Stimulated activated CD8-positive, alpha-beta memory T cell treated with anti-CD3 and anti-CD28 coated beads, Interleukin-7, amount 100 ng/mL, for 1 hour (primary cell): ENCODE measurements at places on chromosomes 3 and 15.
A peak's percentile ranks its signal among the peaks of the same experiment; 100 is the strongest.

DNA sequence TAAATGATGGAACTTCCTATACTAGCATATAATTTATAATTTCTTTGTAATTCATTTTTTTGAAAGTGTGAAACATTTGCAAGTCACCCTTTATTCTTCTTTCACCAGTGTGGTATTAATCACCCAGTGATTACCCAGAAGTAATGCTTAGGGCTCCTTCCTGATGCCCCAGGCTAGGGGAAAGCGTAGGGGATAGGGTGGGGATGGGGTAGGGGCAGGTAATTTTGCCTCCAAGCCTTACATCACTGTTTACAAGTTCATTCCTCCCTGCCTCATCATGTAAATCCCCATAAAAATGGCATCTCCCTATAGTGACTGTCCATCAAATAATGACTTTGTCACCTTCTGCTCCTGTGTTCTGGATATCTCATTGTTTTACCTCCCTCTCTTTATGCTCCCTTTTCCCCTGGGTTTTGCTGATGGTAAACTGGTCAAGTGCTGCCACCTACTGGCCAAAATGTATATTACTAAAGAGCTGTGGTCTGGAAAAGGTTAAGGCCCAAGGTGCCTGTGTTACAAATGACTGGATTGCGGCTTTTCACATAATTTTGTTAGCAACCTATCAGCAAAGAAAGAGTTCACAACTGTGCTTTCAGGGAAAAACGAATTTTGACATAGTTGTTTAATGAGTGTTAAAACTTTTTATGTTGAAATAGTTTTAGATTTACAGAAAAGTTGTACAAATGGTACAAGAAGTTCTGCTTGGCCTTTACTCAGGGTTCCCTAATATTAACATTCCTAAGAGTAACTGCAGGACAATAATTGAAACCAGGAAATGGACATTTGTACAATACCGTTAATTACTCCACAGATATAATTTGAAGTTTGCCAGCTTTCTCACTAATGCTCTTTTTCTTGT, 54.7 kb downstream of the ONECUT1 start:
- peak; percentile 35 for DNase-seq

GRCh38 chr15:76006136-76006778, 6.0 kb downstream of the NRG4 start:
- no peak for DNase-seq

DNA sequence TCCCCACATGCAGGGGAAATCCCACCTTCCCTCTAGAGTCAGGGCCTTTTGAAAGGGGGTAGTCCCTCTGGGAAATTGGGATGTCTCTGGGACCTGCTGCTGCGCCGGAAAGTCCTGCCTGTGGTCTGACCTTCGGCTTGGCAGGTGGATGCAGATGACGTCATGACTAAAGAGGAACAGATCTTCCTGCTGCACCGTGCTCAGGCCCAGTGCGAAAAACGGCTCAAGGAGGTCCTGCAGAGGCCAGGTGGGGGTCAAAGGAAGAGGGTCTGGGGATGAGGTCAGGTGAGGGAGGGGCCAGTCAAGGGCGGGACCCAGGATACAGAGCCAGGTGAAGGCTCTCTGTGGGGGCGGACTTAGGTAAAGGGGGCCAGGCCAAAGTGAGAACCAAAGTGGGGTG, 16.2 kb downstream of the PTH1R start:
- no peak for DNase-seq

DNA sequence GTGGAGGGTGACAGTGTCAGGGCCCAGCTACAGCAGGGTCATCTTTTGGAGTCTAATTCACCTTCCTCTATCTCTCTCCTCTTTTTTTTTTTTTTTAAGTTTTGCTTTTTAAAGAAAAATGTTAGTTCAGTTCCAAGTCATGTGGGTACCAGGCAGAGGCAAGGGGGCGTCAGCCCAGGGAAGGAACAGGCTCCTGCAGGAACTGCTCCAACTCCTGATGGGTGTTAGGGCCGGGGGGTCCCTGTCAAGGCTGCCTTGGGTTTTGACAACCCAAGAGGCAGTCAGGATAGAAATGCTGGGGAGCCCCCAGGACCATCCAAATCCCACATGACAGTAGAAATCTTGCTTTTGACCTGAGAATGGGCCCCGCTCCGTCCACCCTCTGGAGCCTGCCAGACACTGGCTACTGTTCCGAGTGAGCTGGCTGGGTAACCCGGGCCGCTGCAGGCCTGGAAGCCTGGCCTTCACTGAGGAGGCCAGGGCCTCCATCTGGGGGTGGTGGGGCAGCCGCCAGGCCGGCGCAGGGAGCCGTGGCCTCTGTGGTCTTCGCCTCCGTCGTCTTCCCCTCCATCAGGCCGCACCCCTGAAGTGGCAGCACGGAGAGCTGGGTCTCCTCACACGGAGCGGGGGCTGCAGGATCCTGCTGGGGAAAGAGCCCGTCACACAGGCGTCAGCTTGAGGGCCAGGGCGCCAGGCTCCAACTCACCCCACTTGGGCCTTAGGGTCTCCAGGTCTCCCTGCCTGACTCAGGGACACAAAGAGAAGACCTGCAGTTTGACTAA, 24.2 kb downstream of the RNU5B-1 start:
- no peak for DNase-seq

DNA sequence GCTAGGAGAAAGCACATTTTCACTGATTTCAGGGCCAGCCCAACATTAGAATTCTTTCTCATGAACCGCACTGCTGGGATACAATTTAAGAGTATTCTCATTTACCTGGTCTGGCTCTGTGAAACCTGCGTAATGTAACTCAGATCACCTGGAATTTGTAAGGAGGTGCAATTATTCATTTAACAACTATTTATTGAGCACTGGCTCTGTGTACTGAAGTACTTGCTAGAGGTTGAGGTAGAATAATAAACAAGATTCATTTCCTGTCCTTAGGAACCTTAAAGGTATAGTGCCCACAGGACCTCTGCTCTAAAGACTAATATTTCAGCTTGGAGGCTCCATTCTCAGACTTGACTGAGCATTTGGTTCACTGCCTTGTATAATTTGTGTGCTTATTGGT, 242.2 kb upstream of the ZPLD1 start:
- DNase-seq, result no peak

- no peak for DNase-seq
Measured at GRCh38 chr15:42908538-42908937, 12.0 kb downstream of the TTBK2 start.

DNA sequence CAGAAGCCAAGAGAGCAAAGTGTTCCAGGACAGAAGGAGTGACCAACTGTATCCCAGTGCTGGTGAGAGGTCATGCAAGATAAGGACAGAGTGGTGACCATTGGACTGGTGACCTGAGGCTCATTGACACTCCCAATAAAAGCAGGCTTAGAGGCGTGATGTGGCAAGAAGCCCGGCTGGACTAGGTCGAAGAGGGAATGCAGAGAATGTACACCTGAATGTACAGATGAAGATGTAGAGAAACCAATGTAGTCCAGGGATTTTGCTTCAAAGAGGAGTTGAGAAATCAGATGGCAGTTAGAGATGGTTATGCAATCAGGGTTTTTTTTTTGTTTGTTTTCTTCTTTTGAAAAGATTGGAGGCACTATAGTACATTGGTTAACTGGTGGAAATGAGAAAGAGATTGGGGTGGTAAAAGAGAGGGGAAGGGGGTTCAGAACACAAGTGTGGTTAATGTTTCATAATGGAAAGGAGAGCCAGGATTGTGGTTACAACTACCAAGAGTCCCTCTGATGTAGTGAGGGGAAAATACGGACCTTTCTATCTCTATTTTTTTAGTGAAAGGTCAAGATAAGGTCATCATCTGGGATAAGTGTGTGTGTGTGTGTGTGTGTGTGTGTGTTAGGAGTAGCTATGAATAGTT, 23.3 kb downstream of the ST3GAL6 start:
- no peak for DNase-seq

- no peak for DNase-seq
Measured at GRCh38 chr3:184186184-184186901, at the start of gene ABCF3. ABCF3 (plus strand) TSS chr3:184186199; CDS start chr3:184186208, 9 bp downstream.

DNA sequence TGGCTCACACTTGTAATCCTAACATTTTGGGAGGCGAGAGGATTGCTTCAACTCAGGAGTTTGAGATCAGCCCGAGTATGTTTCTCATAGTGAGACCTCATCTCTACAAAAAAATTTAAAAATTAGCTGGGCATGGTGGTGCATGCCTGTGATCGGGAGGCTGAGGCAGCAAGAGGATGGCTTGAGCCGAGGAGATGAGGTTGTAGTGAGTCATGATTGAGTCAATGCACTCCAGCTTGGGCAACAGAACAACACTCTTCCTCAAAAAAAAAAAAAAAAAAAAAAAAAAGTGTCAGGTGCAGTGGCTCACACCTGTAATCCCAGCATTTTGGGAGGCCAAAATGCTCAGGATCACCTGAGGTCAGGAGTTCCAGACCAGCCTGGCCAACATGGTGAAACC, 2.4 kb downstream of the RPL39L start:
- DNase-seq, result no peak

GRCh38 chr3:195388380-195388779, 54.4 kb downstream of the ACAP2 start:
- no peak for DNase-seq

DNA sequence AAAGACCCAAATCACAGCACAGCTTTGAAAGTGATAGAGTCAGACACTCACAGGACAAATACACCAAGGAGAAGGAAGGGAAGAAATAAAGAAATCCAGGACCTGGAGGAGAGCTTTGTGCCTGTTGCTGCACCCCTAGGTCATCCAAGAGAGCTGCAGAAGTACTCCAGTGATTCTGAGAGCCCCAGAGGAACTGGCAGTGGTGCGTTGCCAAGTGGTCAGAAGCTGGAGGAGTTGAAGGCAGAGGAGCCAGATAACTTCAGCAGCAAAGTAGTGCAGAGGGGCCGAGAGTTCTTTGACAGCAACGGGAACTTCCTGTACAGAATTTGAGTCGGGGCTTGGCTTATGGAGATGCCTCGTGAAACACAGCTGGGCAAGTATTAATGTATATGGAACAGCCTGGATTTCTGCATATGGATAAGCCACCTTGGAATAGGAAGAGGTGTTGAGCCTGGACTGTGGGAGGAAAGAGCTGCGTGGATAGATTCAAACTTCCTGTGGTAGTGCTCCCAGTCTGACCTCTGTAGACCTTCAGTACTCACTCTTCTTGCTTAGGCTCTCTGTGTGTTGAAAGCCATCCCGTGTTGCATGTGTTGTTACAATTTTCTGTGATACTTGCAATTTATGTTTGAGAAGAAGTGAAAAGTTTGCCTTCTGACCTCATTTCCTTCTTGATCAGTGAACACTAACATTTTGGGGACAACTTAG, 6.1 kb downstream of the NGRN start:
- no peak for DNase-seq

DNA sequence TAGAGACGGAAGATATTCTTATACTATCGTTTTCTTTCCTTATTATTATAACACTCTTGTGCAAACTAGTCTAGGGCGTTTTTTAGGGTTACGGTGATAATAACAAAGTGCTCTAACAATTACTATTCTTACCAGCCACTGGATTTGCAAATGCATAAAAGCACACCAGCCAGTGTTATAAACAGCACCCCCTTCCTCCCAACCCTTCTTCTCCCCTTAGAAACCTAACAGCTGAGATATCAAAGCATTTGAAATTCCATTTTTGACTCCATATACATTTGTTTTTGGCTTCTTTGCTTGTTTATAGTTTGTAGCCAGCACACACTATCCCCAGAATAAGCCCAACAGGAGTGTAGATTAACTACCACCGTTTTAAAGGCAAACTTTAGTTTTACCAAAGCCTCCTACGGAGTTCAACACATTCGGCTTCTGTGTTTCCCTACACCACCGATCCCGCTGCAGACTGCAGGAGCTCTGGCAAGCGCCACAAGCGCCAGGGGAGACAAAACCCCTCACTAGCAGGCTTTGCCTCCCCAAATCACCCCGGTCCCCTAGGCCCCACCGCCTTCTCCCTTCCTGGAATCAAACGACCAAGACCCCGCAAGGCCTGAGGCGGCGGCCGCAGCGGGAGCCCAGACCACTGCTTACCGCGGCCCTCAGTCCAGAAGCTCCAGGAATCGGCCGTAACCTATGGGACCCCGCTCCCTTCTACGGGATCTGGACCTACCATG, 461 bp downstream of the COPB2 start:
- DNase-seq, result no peak

DNA sequence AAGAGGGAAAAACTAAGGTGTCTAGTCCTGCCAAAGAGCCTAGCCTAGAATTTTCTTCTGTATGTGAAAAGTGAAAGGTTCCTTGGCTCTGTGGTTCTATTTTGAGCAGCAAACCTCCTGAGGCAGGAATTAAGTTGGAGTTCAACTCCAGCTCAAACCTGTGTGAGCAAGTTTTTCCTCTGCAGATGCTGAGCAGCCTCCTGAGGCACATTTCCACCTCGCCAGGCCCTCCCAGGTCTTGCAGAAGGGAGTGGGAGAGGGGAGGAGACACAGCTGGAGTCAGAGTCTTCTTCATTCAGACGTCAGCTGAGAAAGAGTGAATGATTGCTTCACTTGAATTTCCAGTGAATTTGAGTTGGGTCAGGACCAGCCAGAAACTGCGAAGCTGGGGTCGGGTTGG, 69.5 kb upstream of the ETV5 start:
- DNase-seq, result no peak

DNA sequence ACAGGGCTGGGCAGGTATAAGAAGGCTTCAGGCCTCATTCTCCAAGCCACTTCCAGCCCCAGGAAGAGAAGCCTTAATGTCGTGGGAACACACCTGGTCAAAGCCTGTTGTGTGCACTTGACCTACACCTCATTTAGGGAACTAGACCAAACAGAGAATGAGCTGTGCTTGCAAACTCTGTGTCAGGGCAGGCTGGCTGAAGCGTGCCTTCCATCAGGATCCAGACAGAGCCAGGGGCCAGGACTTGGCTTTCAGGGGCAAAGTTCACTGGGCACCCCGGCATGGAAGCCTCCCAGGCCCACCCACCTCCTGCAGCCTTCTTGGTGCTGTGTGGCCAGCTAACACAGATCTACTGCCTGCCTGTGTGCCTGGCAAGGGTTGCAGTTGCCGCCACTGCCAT, 11.5 kb downstream of the RBPMS2 start:
- no peak for DNase-seq

DNA sequence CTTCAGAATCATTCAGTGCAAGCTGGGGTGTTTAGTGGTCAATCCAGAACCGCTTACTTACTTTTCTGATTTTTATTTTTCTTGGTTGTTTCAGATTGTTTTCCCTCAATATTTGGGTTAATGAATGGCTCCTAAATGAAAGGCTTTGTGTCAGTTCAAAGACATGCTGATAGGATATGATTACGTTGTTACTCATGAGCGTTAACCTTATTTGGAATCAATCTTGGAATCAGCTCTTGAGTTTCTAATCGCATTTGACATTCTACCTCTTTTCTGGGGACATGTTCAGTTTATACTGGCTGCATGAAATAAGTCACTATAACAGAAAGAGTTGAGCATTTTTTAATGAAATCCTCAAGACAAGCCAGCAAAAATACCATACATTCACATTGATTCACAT, 50.2 kb downstream of the ATP11B start:
- no peak for DNase-seq

- DNase-seq, result no peak
Measured at GRCh38 chr3:76841747-76842146, 198.2 kb upstream of the ROBO2 start.
